ENCODE measurements at places on chromosomes 7 and 10.

DNA sequence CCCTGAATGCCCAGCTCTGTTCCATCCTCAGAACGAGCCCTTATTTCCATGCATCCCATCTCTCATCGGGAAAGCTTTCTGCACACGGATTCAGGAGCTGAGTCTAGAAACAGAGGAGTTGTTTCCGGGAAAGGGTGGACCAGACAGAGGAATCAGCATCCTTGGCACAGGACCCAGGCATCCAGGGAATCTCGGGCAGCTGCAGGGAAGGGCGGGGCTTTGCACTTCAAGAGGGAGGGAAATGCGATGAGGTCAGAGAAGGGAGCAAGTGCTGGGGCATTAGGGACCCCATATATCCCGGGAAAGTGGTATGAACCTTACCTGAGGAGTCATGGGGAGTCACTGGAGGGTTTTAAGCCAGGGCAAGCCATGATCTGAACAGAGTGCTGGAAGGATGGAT lies 68.5 kb downstream of the NPTX2 start:
- no peak for DNase-seq

DNA sequence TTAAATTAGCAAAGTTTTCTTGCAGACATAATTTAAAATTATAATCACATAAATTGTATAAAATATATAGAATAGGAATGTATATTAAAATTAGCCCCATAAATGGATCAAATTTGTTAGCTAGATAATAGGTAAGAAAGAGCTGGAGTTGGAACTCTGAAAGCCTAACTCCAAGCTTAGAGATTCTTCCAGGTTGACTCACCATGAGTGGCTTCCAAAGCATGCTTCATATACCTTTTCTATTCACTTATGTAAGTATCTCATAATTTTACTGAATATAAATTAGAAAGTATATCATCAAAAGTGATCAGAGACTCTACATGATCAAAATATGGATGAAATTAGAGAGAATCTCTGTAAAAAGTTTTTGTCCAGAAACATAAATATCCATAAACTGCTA lies 320.7 kb upstream of the MAGI2 start:
- DNase-seq, result no peak

- DNase-seq, result peak; percentile 44
Observed at GRCh38 chr10:96651998-96652431, 65.2 kb upstream of the TM9SF3 start.

GRCh38 chr10:118241229-118242137 lies 100.6 kb downstream of the FAM204A start:
- peak; percentile 66 for DNase-seq

GRCh38 chr10:17428351-17429097 lies 25.9 kb downstream of the ST8SIA6 start:
- DNase-seq, result peak; percentile 86

GRCh38 chr10:96093948-96094347 lies 36.1 kb upstream of the ZNF518A start:
- DNase-seq, result no peak

- no peak for DNase-seq
Observed at GRCh38 chr10:125000366-125001312, 58.7 kb downstream of the ZRANB1 start.

DNA sequence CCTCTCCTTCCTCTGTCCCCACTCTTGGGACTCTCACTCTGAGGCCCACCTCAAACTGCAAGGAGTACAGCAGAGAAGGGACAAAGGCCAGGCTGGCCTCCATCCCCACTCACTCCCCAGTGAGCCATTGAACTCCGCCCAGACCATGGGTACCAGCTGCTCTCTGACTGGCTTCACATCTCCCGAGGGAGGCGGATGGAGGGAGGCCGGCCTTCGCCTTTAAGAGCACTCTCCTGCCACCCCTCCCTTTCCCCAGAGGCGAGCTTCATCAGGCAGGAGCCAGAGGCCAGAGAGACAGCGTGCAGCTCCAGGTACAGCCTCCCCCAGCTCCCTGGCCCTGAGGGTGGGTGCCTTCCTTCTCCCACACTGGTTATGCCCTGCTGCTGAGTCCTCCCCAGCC lies 1.8 kb upstream of the LDB3 start:
- no peak for DNase-seq

- no peak for DNase-seq
Observed at GRCh38 chr7:27101171-27101956, 1.1 kb downstream of the HOXA2 start.

GRCh38 chr7:101370836-101371235 lies 8.2 kb downstream of the COL26A1 start:
- DNase-seq, result no peak

DNA sequence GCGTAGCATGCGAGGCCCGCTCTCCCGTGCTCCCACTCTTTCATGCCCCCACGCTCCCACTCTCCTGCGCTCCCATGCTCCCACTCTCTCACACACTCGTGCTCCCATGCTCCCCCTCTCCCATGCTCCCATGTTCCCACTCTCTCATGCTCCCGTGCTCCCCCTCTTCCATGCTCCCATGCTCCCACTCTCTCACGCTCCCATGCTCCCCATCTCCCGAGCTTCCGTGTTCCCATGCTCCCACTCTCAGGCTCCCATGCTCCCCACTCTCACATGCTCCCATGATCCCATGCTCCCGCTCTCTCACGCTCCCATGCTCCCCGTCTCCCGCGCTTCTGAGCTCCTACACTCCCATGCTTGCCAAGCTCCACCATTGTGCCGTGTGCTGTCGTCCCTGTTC lies 84.4 kb upstream of the ANLN start:
- DNase-seq, result no peak

DNA sequence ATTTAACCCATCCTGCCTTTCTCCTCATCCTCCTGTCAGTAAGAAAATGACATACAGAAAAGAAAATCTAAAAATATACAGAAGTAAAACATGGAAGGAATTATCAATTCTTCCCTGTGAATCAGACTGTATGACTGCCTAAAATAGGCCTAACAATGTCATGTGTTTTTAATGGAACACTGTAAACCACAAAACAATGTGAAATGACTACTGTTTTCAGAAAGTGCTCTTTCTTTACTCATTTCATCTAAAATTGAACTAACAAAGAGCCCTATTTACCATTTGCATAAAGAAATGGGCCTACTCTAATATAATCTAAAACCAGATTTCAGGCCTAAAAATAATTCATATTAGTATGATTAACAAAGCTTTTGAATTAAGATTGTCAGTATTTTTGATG lies 35.7 kb downstream of the SEMA3E start:
- DNase-seq, result no peak

DNA sequence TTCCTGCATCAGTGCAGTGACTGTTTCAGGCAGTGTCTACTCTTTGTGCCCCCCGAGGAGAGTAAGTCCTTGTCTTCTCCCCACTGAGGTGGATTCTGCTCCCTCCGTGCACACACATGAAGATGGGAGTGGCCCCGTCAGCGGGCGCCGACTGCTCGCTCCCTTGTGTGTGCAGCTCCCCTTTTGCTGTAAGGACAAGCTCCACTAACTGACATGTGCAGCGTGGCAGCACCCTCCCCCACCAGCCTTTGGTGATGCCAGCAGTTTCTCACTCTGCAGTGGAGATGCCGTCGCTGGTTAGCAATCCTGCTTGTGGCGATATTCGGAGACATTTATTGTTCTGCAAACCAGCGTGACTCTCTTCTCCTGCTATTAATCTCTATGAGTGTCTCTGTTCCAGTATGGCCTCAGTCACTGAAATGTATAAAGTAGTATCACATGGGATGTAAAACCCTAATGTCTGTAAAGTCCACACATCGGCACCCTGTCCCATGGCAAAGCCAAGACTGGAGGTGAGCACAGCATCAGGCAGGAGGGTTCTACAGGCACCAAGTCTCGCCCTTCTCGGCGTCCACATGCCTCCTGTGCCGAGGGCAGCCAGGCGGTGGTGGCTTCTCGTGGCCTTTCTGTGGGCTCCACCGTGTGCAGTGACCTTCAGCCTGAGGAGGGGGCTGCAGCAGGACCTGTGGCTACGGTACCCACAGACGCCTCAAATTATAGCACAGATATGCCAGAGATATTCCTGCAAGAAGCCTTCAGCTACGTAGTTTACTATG lies 202.7 kb downstream of the EBF3 start:
- no peak for DNase-seq

DNA sequence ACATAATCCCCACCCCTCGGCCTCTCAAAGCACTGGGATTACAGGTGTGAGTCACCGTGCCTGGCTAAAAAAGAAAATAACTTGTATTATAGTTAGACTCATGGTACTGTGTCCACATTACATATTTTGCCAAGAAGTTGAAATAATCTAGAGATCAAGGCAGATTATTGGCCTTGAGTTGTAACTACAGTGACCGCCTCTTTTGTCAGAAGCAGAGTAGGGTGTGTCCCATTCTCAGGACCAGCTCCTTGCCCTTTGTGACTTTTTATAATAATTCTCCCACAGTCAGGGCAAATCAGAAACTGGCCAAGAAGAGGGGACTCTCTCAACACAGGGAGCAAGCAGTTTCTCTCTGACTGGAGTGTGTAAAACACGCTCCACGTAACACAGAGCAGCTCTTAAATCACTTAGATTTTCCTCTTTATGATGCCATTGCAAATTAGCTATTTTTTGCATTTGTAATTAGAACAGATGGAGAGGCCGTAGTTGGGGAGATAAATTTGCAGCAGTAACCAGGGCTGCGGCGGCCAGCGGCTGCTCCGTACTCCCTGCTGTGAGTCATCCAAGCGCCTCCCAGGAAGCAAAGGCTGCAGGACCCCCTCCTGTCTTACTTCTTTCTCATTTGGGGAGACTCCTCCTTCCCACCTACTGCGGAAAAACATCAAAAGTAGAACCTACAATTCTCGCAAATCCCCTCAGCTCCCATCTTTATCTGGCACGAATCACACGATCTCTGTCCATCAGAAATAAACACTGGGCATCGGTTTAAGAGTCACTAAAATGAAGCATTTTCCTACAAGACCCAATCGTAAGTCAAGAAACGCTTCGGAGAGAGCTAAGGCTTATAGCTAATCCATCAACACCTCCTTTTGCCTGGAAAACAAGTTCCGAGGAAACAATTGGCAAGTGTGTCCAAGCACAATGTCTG lies 32.1 kb upstream of the MSRB2 start:
- no peak for DNase-seq

GRCh38 chr10:127832501-127832900 lies 60.2 kb downstream of the CLRN3 start:
- DNase-seq, result no peak

DNA sequence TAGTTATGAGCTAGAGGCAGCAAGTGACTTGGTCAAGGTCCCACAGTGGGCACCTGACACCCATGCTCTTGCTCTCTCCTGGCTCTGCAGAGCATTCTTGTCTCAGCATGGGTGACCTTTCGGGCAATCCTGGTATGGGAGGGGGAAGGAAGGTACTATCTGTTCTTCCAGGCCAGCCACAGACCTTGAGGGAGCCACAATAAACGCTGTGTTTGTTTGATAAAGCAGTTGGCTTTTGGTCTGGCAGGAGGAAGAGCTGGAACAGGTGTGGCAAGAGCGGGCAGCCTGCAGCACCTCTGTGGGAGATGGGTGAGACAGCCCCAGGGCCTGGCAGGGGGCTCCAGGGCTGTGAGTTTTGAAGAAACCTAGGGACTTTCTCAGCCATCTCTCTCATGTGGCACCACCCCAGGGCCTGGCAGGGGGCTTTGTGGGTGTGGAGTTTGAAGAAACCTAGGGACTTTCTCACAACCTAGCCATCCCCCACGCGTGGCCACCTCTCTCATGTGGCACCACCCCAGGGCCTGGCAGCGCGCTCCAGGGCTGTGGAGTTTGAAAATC lies 11.4 kb downstream of the CLDN3 start:
- DNase-seq, result no peak

DNA sequence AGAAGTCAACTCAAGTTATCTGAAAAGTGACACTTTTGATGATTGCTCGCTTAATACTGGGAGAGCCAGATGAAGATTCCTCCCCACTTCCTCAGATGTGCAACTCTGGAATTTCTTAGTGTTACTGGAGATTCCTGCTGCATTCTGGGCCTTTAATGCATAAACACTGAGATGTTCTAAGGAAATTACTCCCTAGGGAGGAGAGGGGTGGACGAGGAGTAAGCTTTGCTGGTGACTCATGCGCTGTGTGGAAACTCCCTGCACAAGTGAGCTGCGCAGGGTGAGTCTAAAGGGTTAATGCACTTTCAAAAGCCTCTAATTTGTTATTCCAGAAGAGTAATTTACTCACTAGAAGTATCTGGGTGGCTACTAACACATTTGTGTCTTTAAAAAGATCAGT lies 46.3 kb downstream of the EGFR start:
- DNase-seq, result no peak
